ENCODE measurements at places on chromosomes 5 and 9.

DNA sequence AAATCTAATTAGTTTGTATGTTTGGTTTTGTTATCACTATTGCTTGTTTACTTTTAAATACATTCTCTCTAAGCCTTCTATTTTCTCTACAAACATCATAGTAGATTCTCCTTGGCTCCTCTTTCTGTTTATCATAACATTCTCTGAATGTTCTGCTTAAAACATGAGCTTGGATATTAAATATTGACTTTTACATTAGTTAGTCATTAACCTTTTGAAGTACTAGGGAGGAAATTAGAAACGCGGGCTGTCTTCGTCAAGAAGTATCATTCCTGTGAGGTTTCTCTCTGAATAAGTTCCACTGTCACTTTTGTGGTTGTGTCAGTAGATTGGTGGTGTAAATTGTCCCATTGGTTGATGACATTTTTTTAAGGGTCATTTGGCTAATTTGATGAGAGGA is 821.5 kb downstream of the EFNA5 start:
- no peak for DNase-seq

GRCh38 chr9:69580582-69581214 is 91.5 kb downstream of the APBA1 start:
- no peak for DNase-seq

GRCh38 chr9:17622141-17622540 is 43.3 kb downstream of the SH3GL2 start:
- no peak for DNase-seq

DNA sequence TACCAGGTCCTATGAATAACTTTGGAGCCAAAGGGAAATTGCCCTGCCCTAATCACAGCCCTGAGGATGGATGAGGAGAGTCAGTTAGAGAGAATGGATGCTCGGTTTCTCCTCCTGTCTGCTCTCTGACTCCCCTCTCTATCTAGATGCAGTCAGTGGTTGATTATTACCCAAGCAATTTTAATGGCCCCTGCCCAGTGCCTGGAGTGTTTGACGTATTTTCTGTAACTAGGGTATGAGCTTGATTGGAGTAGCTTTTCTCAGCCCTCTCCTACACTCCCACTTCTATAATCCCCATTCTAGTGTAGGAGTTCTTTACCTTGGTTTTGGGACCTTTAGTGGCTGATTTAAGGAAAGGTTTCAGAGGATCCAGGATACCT is 60.4 kb downstream of the DOCK2 start:
- no peak for DNase-seq

DNA sequence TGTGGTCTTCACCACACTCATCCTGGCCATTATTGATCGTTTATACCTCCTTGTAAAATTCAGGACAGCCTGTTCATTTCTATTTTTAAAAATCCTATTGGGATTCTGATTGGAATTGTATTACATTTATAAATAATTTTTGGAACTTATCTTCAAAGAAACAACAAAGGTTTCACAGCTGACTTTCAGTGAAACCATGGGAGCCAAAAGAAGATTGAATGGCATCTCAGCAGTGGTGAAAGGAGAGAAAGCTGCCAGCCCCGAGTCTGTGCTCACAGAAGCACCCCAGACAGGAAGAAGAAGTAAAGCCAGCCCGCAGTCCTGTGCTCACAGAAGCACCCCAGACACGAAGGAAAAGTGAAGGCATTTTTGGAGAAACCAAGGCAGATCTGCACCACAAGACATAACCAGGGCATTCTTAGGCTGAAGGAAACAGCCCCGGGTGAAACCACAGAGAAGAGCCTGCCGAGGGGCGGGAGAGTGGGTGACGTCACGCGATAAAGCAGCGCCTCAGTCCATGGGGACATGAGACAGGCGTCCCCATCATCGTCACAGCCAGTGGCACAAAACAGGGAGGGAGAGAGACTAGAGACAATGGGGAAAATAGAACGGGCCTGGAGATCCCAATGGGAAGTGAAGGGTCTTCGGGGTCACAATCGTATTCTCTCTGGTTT is 42.5 kb upstream of the SLC9A3 start:
- no peak for DNase-seq

DNA sequence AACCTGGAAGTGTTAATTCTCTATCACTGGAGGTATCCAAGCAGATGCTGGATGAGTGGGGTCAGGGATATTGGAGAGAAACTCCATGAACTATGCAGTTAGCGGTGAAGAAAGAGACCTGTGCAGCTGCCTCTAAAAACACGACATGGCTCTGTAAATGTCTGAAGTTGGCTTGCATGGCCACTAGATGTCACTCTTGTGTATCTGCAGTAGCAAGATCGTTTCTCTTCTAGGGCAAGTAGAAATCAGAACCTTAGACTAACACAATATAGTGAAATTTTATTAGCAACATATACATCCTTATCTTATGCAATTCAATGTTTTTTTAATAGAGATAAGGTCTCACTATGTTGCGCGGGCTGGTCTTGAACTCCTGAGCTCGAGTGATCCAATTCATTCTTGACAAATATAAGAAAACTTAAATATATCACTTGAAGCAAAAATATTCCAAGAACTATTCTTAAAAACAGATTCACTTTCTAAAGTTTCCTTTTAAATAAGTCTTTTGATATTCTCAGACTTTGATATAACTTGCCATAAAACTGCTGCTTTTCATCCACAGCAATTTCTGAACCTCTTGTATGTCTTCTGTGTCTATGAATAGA is 2.9 kb downstream of the OR2S2 start:
- DNase-seq: no peak

GRCh38 chr5:13994621-13995253 is 50.2 kb upstream of the DNAH5 start:
- no peak for DNase-seq

DNA sequence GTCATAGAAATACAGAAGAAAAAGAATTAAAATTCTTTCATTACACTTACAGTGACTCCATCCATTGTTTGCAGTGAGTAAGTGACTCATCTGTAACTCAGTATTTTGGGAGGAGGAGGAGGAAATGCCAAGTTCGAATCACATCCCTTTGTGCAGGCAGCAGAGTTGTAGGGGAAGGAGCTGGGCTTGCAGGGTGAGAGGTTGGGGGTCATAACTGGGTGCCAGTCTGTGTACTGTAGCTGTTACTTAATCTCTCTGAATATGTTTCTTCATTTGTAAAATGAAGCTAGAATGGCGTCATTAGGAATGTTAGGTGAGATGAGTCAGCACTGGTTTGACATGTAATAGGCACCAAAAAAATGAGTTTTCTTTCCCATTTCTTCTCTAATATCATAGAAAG is 235.7 kb upstream of the ADAMTSL1 start:
- no peak for DNase-seq

- no peak for DNase-seq
These were observed 47.7 kb upstream of the TLX3 start for GRCh38 chr5:171261361-171261760.

- DNase-seq: no peak
These were observed 74.7 kb downstream of the PIK3R1 start for GRCh38 chr5:68290260-68290674.

DNA sequence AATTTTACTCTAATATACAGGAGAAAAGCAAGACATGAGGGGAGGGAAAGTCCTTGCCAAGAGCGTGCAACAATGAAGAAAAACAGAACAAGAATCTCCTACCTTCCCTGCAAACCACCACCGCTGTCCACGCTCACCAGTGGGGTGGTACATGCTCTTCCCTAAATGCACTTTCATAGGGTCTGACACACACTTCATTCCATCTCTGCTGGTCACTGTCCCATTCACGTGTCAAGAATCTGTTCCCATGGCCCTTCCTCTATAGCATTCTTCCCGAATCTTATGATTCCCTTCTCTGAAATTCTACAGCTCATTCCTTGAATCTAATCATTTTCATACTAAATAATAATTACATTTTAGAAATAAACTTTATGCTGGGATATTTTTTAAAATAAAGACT is 11.4 kb upstream of the DNAH5 start:
- no peak for DNase-seq

DNA sequence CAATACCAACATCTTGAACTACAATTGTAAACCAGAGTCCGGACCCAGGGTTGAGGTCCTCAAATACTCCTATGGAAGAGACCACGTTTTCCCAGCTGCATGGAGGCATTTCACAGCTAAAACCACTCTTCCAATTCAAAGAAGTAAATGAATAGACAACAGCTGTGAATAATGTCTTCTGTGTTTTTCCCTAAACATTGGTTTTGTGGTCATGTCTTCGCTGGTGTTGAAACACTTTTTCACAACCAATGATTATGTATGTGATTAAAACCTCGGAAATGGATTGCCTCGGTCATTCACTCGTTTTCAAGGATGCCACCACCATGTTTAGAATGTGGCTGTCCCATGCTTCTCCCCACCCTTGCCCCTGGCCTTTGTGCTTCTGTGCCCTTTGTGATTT is 9.4 kb upstream of the TENT4A start:
- DNase-seq: no peak

- no peak for DNase-seq
These were observed 23.8 kb downstream of the HSDL2 start for GRCh38 chr9:112403614-112404201.

GRCh38 chr9:137167277-137167746 is 2.5 kb downstream of the LRRC26 start:
- no peak for DNase-seq

DNA sequence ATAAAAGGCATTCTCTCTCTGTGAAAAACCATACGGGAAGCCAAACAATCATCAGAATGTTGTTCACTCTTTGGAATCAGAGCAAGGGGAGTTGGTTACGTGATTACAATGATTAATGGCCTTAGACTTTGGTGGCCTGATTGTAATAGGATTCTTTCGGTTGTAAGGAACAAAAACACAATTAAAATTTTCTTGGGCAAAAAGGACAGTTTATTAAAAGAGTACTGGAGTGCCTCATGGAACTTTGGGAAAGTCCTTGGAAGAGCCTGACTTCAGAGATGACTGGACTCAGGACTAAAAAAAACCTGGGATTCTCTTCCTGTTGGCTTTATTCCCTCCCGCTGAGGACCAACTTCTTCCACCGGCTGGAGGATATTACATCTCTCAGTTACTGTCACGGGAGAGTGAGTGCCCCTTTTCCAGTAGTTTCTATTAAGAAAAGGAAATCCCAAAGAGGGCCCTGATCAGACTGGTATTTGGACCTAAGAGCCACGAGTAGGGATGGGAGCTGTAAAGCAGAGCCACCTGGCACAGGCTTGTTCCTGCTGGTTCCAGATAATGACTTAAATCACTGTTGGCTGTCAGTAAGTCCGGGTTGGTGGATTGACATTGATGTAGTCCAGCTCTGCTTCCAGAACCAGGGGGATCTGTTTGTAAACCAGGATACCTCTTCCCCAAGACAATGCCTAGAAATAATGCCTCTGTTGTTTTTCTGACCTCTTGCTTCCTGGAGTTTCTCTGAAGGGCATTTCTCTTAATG is 53.9 kb downstream of the CFAP95 start:
- DNase-seq: no peak

DNA sequence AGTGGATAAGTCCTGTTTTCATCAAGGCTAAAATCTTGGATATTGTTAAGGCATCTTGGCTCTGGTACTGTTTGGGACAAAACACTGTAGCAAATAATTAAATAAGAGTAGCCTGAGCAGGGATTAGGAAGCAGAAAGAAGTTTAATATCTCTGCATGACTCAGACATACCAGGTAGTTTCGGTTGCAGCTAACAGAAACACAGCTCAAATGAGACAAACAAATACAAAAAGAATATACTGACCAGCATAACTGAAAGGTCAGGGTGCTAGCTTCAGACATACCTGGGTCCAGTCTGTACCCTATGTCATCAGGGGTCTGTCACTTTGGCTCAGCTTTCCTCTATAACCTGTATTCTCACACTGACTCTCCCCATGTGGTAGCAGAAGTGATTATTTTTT is 156.4 kb upstream of the MAP3K1 start:
- no peak for DNase-seq

GRCh38 chr5:158769696-158770095 is 330.0 kb downstream of the EBF1 start:
- no peak for DNase-seq

DNA sequence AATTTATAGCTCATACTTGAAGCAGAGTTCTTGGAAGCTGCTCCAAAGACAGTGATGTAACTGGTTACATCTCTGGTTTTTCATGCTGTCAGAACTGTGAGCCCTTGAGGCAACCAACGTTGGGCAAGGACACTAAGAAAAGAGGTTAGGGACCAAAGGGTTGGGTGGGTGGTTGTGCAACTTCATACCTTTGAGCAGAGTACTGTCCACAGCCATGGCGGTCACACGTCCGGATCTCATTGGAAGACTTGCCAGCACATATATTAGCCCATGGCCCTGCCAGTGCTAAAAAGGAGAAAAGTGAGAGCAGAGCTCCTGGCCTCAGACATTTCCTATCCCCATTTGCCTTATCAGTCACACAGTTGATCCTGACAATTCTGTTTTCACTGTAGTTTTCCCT is 2.1 kb downstream of the LECT2 start:
- DNase-seq: no peak

GRCh38 chr9:131603711-131604439 is 58.6 kb downstream of the PRRT1B start:
- DNase-seq: no peak

DNA sequence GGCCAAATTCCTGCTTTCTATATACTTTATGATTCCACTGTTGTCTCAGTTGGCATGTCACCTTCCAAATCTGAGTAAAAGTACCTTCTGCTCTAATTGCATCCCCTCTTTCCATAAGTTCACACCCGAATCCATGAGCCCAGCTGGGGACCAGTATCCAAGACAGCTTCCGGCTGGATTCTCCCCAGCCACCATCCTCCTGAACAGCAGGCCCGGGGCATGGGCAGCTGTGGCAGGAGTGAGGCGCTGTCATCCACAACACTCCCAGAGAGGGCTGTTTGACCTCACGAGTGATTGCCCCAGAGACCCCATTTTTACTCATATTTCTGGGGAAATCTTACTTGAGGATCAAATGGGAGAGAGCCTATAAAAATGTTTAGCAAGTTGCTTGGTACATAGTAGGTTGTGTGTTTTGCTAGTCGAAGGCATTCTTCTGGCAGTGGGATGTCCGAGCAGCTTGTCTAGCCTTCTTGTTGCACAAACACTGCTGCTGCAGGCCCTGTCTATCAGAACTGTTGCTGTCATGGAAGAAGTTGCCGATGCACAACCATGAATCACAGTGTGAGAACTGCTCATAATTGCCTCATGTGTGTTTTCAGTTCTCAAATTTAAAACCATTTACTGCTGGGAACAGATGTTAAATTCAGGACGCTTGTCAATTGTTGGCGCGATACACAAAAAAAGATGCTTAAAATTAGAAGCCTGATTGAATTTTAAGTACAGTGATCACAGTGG is 93.8 kb downstream of the HSPA4 start:
- DNase-seq: no peak

DNA sequence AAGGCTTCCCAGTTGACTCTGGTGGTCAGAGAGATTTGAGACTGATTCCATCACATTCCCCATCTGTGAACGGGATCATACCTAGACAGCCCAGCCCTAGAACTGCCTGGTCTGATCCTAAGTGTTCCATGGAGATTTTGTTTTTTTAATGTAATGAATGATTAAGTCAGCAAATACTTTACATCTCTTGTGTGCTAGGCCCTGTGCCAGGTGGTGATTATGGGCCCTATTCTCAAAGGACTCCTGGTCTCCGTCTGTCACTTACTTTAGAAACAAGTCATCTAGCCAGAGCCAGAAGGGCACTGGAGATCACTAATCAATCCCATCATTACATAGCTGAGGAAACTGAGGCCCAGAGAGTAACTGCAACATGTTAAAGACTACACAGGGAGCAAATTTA is 1.1 kb upstream of the GPX3 start:
- no peak for DNase-seq

- no peak for DNase-seq
These were observed 40.1 kb upstream of the GRHPR start for GRCh38 chr9:37382161-37382981.
